Karpas-422 (cell line): ENCODE measurements at places on chromosomes 3 and 15.
A peak's percentile ranks its signal among the peaks of the same experiment; 100 is the strongest.

GRCh38 chr3:72604328-72604727 lies 243.9 kb downstream of the SHQ1 start:
- no peaks in the 10 kb centered on the region for H3K36me3 ChIP-seq
- no peak overlapping the region for H3K27ac ChIP-seq
- H3K27me3 ChIP-seq = no peaks in the 10 kb centered on the region
- no peaks in the 10 kb centered on the region for H3K4me1 ChIP-seq

DNA sequence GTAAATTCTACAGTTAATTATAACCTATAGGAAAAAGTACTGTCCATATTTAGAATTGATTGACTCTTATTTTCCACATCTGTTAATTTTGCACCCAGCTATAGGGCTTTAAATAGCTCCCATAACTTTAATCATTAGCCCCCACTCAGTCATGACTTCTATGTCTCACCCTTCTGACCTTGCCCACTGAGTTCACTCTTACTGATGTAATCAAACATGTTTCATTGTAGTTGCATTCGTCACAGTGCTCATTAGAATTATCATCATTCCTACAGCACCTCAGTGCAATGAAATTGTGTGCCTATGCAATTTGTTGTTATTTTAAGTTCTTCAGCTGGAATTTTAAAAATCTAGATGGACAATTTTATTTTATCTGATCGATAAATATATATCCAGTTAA lies 151.4 kb downstream of the TIGIT start:
- no peak overlapping the region for H3K27ac ChIP-seq
- H3K27me3 ChIP-seq = no peaks in the 10 kb centered on the region
- DNase-seq = no peak

DNA sequence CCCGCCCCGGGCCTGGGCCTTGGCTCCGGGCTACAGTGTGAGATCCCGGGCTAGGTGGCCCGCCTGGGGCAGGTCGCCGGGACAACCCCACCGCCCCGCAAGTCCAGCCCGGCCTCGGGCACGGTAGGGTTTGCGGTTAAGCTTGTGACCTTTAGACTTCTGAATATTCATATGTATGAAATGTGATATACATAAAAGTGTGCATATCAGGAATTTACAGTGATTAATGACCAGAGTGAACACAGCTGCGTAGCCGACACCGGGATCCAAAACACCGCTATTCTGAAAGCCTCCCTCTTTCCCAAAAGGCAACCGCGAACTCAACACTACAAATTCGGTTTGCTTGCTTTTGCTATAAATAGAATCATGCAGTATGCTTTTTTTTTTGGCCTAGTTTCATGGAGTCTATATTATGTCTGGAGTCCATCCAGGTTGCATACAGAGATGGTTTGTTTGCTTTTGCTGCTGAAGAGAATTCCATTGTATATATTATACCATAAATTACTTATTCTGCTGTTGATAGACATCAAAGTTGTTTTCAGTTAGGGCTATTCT lies 636 bp upstream of the SNRPA1 start:
- peaks cover 28% of the 10 kb centered on the region for H3K4me1 ChIP-seq
- peaks cover 15% of the 10 kb centered on the region; the same call in 1 of the 2 replicates for H3K36me3 ChIP-seq
- no peaks in the 10 kb centered on the region for H3K27me3 ChIP-seq
- peak overlapping the region; percentile 91 for H3K4me3 ChIP-seq
- DNase-seq = no peak

GRCh38 chr3:186284661-186285060 lies 77.4 kb downstream of the DGKG start:
- H3K36me3 ChIP-seq = no peaks in the 10 kb centered on the region
- no peak overlapping the region for H3K4me3 ChIP-seq

- no peaks in the 10 kb centered on the region for H3K36me3 ChIP-seq
- H3K27ac ChIP-seq = no peak overlapping the region
- H3K4me1 ChIP-seq = no peaks in the 10 kb centered on the region
- DNase-seq = no peak
- no peaks in the 10 kb centered on the region for H3K27me3 ChIP-seq
- no peak overlapping the region for H3K4me3 ChIP-seq
Measured at GRCh38 chr15:100877551-100877950, 2.1 kb upstream of the ALDH1A3 start.
